Amniotic stem cell (primary cell): ENCODE measurements at places on chromosomes 4 and X.

DNA sequence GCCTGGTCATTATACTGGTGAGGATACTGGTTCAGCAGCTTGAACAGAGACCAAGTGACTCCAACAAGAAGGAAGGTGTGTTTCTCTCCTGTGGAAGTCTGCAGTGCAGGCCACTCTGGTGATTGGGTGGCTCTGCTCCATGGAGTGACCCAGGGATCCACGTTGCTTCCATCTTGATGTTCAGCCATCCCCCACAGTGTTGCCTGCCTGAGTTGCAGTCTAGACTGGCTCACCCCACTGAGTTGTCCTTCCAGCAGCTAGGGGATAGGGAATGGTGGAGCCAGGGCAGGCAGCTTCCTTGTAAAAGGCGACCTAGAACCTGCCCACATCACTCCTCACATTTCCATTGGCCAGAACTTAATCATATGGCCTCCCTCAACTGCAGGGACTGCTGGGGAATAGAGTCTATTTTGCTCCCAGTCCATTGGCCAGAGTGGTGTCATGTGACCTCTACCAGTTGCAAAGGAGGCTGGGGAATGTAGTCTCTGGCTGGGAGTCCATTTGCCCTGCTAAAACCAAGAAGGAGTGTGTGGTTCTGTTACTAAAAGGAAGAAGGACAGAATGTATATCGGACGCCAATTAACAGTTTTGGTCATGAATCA is 8.0 kb downstream of the MAN2B2 start:
- no peak for DNase-seq

GRCh38 chr4:145177906-145178538 is 2.4 kb downstream of the OTUD4 start:
- DNase-seq, result no peak

- no peak for DNase-seq
Observed at GRCh38 chrX:36849407-36849806, 158.8 kb upstream of the FAM47C start.

DNA sequence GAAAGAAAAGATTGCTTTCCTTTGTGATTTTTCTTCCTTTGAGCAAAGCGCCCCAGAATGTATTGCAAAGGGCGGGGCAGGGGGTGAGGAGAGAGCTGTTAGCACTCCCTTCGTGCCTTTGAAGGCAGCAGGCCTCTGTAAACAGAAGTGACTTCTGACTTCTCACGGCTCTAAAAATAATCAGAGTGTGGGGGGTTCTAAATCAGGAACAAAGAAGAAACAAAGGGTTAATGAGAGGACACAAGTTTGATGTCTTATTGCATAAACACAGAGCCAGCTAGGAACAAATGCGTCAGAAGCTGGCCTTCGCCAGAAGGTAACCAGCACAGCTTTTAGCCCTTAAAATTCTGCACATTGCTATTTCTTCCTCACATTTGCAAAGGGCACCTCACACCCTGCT is 626.2 kb downstream of the MID1IP1 start:
- no peak for DNase-seq

- no peak for DNase-seq
Observed at GRCh38 chrX:8783097-8783713, 18.0 kb downstream of the FAM9A start.
